Left renal cortex interstitium (tissue), 4 donors: ENCODE measurements at places on chromosomes 16 and 17.
A peak's percentile ranks its signal among the peaks of the same experiment; 100 is the strongest.

DNA sequence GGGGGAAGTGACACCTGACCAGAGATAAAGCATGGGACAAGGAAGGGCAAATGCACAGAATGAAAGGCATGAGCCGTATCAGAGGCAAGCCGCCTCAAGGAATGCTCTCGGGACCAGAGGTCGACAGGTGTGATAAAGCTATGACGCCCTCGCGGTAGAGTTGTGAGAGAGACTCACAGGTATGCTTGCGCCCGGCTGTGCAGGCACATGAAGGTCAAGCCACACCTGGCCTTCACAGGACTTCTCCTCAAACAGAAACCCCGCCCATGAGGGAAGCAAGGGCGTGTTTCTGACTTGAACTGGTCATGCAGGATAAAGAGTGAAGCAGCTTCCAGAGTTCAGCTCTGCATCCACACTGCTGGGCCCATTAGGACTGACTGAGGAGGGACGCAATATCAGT is 7.8 kb downstream of the NCBP3 start:
- no peak for DNase-seq

- no peak for DNase-seq
These were observed 254.5 kb upstream of the CACNG5 start for GRCh38 chr17:66580184-66580955.

DNA sequence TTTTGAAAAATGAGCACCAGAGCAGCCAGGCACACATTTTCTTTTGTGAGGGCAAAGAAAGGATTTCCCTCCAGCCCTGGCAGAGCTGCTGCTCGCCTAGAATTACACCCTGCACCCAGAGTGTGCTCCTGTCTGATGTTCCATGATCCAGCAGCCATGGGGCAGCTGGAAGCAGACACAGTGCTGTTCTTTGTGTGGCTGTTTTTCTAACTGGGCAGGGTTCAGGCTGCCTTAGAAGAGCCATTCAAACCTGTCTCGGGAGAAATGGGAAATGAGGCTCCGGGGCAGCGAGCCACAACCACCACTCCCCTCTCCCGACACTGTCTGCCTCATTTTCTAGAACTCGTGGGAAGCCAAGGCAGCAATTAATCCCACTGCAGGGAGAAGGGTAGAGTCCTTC is 28.9 kb downstream of the LITAF start:
- DNase-seq = no peak

GRCh38 chr16:24309258-24310142 is 53.4 kb downstream of the CACNG3 start:
- DNase-seq = no peak

- DNase-seq = no peak
These were observed 9.2 kb upstream of the NF1 start for GRCh38 chr17:31085563-31085962.

- no peak for DNase-seq
These were observed 17.2 kb downstream of the SREBF1 start for GRCh38 chr17:17819561-17819995.

GRCh38 chr16:64159976-64160375 is 961.9 kb downstream of the CDH11 start:
- DNase-seq = no peak

- no peak for DNase-seq
These were observed 579.1 kb downstream of the CDH13 start for GRCh38 chr16:83205896-83206295.

GRCh38 chr16:30416624-30417528 is 9.5 kb downstream of the ZNF771 start:
- no peak for DNase-seq

GRCh38 chr17:4073983-4074830 is 68.6 kb downstream of the ZZEF1 start:
- DNase-seq = no peak

GRCh38 chr17:40415390-40415789 is 2.3 kb downstream of the TOP2A start:
- DNase-seq = no peak

DNA sequence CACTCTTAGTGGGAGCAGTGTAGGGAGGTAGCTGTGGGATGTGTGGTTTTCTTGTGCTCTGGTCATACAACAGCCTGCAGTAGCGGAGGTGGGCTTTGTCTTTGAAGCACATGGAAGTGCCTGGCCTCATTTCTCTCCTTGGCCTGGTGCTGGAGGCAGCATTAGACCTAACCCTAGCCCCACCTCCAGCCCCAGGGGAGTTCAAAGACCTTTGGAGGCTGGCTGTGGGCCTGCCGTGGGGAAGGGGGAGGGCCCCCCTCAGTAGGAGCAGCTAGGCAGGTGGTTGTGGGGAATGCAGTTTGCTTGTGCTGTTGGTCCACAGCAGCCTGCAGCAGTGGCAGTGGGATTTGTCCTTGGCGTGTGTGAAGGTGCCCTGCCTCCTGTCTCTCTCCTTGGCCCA is 91.7 kb downstream of the BCAS3 start:
- DNase-seq = no peak

GRCh38 chr16:12758670-12759558 is 44.8 kb downstream of the CPPED1 start:
- no peak for DNase-seq

- no peak for DNase-seq
These were observed 4.5 kb upstream of the CBX8 start for GRCh38 chr17:79801156-79802038.

GRCh38 chr16:73365016-73365551 is 317.2 kb upstream of the ZFHX3 start:
- DNase-seq = no peak

- DNase-seq = no peak
These were observed 46.1 kb upstream of the CBFA2T3 start for GRCh38 chr16:89023151-89023551.

DNA sequence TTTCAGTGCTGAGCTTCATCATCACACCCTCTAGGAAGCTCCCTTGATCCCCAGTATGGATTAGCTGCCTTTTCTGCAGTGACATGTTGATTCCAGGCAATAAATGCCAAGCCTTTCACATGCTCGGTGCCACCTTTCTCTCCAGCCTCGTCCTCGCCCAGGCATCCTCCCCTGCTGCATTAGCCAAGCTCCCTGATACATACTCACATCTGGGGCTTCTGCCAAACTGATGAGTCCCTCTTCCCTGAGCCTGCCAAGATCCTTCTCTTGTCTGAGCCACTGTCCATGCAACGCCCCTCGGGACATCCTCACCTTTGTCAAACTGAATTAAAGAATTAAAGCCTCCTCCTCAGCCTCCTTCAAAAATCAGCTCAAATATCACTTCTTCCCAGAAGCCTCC is 538.5 kb upstream of the CDH11 start:
- no peak for DNase-seq

GRCh38 chr17:58271216-58271931 is 9.4 kb downstream of the MPO start:
- no peak for DNase-seq

DNA sequence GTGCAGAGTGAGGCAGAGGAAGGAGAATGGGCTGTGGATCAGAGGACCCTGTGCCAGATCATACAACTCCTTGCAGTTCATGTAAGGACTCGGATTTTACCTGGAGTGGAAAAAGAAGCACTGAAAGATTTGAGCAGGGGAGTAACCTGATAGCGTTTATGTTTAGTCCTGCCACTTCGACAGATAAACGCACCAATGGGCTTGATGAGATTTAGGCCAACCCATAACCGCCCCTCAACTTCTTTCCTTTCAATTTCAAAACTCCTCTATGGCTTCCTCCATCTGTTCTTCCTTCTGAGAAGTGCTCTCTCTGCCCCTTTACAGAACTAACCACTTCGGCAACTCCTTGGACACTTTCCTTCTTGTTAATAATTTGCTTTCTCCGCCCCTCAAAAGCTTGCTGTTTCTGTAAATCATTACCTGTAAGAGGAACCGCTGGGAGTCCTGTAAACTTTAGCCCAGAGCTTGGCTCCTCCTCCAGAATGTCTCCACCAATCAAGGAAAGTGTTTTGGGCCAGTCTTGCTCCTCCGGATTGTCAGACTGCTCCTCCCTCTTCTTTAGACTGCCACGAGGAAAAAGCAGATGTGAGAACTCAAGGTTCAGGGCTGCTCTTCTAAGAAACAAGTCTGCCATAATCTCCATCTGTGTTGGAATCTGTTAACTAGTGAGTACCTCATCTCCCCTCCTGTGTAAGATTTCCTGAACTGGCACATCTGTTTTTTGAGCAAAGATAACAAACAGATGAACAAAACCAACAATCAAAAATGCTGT is at the start of gene ACSM3:
TSS of gene ACSM3 (plus strand) at position 554 of the 772 bp plus-strand sequence. CDS start 6,021 bp downstream, outside the sequence.
- peak; percentile 94 for DNase-seq

DNA sequence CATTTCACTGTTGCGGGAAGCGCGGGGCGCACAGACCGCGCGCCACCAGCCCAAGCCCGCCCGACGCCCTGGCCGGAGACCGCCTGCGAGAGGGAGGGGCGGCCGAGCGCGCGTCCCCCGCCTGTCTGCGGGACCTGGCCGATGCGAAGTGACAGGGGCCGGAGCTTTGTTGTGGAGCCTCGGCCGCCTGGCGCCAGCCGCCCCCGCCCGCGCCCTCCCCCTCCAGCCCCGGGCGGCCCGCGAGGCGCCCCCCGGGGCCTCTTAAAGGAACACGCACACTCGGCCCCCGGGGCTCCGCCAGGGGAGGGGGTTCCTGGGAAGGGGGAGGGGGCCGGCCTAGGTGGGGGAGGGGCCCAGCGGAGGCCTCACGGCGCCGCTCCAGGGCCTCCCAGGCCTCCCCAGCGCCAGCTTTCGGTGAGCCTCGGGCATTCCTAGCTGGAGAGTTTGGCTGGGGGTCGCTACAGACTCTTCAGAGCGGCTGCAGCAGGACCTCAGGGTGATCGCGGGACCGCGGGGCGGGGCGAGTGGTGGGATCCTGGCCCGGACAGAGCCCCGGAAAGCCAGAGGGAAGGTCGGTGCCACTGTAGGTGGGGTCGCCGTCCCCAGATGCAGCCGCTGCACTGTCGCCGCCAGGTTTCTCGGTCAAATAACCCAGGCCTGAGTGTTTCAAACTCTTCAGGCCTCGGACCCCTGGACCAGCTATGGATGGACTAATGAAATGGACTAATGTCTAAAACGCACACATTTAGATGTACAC is 2.4 kb upstream of the TBX2 start:
- DNase-seq = no peak

- no peak for DNase-seq
These were observed 2.5 kb downstream of the PRAC2 start for GRCh38 chr17:48725288-48726064.

GRCh38 chr16:57530104-57530521 is 6.3 kb downstream of the CCDC102A start:
- no peak for DNase-seq

GRCh38 chr16:50267151-50267631 is 840 bp downstream of the ADCY7 start:
- no peak for DNase-seq

- no peak for DNase-seq
These were observed 29.4 kb upstream of the NUDT16L1 start for GRCh38 chr16:4663777-4664465.

DNA sequence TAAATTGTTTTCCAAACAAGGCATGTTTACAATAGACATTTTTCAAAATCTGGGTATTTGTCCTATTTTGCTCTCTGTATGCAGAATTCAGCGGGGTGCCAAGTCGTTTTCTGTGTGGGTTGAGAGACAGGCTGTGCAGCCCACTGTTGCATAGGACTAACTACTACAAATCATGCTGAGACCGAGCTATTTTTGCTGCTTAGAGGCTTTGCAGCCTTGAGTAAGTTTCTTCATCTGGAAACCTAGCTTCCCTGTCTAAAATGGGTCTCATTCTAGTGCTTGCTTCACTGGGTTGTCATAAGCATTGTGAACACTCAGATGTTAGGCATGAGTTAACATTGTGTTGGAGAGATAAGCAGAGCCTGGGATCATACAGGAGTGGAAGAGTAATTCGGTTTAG is 1.3 kb downstream of the PRPSAP2 start:
- no peak for DNase-seq

DNA sequence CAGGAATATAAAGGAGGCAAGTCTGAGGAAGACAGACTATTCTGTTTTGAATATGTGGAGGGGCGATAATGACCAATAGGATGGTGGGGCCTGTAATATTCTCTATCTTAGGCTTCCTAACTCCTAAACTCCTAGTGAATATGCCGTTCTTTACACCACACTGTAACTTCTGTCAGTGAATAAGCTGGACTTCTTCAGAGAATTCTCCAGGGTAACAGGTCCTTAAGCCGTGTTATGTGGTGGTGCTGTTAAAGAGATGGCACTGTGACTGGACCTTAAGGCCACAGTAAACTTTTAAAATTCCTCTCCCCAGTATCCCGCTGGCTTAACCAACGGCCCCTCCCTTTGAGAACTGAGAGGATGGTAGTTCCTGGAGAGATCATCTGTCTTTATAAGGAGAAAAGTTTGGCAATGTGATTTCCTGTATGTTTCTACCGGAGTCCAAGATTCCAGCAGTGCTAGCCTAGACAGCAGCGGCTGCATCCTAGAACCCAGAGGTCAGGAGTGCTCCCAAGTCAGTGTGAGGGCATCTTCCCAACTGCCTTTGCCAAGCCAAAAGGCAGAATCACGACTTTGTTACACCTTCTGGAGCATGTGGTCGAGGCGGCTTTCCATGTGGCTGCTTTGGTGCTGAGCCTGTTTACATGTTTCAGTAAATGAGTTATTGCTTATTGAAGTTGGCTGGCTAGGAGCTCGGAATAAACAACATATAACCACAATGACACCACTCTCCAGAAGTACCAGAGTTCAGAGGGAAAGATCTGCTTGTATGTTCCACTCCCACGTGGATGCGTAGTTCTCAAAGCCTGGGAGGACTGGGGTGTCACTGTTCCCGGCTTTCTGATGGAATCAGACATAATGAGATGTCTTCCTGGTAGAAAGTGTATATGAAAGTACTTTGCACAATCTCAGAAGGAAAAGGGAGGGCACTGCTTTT is 41.0 kb downstream of the TUBD1 start:
- DNase-seq = no peak

DNA sequence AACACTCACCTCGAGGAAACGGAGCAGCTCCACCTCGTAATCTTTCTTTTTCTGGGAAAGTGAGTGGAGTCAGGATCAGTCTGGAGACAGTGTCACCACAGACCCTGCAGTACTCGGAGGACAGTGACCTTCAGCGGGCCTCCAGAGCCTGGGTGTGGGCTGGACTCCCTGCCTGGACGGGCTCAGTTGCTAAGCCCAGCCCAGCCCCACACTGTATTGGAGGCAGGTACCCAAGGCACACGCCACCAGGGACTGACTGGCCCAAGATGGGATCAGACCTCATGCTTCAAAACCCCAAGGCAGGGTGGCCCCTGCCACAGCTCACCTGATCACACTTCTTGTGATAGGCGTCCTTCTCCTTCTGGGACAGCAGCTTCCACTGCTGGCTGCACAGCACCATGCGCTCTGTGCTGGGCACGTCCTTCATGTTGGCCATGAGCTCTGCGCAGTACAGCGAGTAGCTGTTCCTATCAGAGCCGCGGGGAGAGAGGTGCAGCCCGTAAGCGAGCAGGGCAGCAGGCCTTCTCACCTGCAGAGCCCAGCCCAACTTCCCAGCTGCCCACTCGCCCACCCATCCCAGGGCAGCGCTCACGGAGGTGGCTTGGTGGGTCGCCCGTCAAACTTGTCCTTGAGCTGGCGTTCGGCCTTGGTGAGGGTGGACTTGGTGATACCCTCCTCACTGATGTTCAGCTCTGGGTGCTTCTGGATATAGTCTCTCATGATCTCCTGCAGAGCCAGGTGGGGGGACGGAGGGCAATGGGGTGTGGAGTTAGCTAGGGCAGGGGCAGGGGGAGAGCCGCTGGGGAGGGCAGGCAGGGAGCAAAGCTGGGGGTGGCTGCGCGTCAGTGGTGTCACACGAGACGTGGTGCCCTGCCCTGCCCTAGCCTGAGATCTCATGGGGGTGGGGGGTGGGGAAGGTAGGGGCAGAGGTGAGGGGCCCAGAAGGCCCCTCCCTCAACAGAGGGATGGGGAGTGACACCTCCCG is 7.9 kb downstream of the UBTF start:
- DNase-seq = no peak
